ENCODE measurements at places on chromosomes 3 and 15. TPM values are rescaled to one million over a fixed set of nuclear protein-coding genes. Genes with fewer than 3 reads are reported as not detected.

TUSC7 gene
- not detected for total RNA-seq

KNG1 gene
- total RNA-seq: 8.7 TPM

TMEM266 gene
- total RNA-seq: 0.72 TPM

SYNPR gene
- not detected for total RNA-seq

SST gene
- not detected for total RNA-seq

WNT7A gene
- total RNA-seq: 3.3 TPM

ARPC4 gene
- 164 TPM for total RNA-seq

NT5DC2 gene
- total RNA-seq: 47.3 TPM

INO80 gene
- total RNA-seq: 27.3 TPM

NR1I2 gene
- total RNA-seq: 0.38 TPM

MAP6D1 gene
- 1.5 TPM for total RNA-seq

C3orf49 gene
- total RNA-seq: not detected
